ENCODE measurements at places on chromosomes 2 and 18.

DNA sequence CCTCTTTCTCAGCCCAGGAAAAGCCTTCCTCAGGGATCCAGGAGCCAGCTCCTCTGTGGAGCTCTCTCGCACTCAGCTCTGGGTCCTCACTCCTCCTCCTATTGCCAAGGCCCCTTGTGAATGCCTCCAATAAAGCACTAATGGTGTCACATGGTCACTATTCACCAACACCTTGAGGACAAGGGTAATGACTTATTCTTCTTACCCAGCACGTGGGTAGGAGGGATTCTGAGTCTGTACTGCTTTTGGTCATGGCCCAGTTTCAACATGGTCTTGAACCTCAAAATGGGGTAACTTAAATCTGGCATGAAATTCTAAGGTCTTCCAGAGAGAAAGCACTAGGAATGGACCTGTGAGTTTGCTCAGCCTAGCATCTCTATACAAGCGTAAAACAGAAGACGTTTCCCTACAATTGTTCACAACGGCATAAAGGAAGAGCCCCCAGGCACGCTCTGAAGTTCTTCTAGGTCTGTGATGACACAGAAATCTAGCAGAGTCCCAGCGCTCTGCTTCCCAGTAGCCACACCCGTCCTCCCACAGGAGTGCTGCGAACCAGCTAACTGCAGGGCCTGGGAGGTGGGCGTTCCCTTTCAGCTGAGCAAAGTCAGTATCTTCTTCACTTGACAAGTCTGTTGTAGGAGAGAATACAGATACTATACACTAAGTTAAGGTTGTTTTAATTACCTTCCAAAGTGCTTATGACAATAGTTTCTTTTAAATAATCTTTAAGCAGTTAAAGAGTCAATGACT is 14.6 kb upstream of the KIDINS220 start:
- DNase-seq: no peak

GRCh38 chr18:79300413-79300812 is 95.3 kb upstream of the NFATC1 start:
- no peak for DNase-seq

DNA sequence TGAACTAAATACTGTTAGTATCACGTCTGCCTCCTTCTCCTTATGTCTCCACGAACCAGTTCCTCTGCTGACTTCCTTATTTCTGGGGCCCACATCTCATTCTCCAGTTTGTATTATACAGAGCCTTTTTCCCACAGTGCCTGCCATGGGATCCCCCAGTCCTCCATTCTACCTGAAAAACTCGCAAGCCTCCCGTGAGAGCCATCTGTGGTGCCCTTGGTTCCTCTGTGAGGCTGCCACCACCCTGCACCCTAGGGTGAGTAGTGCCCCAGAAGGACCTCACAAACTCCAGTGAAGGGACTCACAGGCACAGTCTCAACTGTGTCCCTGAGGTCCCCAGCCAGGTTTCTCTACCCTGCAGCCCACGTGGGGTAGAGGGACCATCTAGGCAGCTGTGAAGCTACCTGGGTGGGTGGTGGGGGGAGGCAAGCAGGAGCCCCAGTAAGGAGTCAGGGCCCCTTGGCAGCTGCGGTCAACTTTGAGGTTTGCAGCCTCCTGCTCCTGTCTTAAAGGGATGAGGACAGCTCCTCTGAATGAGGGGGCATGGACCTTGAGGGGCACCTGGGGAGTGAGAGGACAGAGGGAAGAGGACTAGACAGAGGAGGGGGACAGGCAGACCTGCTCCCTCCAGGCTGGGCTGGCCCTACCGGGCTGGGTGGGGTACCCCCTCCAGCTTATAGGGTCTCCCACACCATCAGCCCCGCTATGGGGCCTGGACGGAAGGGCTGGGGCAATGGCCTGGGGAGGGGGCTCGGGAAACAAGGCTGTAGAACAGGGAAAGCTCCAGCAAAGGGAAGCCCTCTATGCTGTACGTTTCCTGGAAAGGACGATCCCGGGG is 1.0 kb downstream of the PSTPIP2 start:
- DNase-seq: peak; percentile 8

GRCh38 chr2:60410456-60411146 is 142.9 kb downstream of the BCL11A start:
- DNase-seq: no peak

DNA sequence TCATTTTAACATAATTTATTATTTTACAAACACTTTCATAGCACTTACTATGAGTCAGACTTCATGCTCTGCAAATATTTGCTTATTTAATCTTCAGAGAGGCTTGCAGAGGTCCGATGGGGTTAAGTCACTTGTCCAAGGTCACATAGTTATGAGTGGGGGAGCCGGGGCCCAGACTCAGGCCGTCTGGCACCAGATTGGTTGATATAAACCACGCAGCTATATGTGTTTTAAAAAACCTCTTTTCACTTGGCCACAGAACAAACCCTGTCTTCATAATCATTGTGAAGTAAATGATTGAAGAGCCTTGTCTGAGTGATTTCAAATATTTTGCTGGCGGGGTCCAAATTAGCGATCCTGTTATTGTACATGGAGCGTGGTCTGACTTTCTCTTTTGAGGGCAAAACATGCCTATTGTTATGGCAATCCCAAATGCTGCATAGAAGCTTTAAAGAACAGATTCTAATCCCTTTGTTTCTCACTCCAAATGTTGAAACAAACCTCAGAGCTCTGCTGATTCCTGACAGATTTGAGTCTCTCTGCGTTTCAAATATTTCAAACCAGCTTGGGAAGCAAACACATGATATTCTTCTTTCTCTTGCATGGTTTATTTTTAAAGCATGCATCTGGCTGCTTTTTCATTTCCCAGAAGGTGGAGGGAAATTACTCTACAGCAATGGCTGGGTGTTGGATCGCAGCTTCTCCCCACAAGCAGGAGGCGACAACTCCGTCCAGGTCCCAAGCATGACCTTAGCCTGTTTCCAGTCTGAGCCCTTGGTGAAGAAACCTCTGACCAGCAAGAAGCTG is 142.4 kb downstream of the DDX1 start:
- DNase-seq: no peak

DNA sequence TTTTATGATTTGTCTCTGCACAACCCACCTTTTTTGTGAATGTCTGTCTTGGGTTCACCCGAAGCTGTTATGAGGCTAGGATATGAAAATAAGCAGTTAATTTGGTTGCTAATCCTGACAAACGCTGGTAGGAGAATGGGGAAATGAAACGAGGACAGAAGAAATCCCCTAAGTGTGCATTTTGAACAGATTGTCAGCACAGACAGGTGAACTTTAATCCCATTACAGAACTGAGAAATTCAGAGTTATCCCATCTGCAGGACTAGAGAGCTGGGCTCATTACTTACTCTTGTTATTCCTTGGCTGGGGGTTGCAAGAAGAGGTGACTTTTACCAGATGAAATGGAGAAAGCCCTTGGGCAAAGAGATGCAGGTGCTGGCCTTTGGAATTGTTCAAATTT is 123.3 kb upstream of the NYAP2 start:
- DNase-seq: no peak

All from stimulated activated CD4-positive, alpha-beta T cell treated with anti-CD3 and anti-CD28 coated beads, Interleukin-1b, Interleukin-23, amount 100 ng/mL, for 4 hours (primary cell).